HT-29 (cell line): ENCODE measurements at places on chromosomes 2 and 18. TPM values are rescaled to one million over a fixed set of nuclear protein-coding genes. Genes with fewer than 3 reads are reported as not detected.

GRCh38 chr2:165357758-165358157, 111.7 kb upstream of the CSRNP3 start:
- DNase-seq, result no peak

KDM3A gene
- 14.3 and 14.6 TPM in 2 replicates for total RNA-seq

- DNase-seq, result peak; percentile 26
Measured at GRCh38 chr2:200592406-200593075, 6.7 kb downstream of the AOX1 start.

BBS5 gene
- 0.28 and 0.34 TPM in 2 replicates for total RNA-seq

GRCh38 chr2:85199698-85200097, 66.5 kb downstream of the TCF7L1 start:
- DNase-seq, result no peak

DNA sequence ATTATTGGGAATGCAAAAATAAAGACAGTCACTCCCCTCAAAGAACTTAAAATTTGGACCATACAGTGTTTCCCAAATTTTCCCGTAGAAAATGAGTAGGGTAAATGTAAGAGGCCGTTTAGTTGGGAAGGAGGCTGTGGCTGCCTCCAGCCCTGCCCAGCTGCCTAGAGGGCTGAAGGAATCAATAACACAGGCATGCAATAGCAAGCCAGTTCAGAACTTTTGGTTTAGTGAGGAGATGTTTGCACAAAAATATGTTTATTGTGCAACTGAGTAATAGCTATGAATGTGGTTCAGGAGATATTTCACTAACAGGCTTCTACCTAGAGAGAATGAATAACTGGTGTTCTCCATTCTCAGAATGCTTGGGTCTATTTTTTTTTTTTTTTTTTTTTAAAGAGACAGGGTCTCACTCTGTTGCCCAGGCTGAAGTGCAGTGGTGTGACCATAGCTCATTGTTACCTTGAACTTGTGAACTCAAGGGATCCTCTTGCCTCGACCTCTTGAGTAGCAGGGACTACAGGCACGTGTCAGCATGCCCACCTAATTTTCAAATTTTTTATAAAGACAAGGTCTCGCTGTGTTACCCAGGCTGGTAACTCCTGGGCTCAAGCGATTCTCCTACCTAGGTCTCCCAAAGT, 23.6 kb downstream of the UGP2 start:
- DNase-seq, result no peak

CDH7 gene
- 0.18 and 0.31 TPM in 2 replicates for total RNA-seq

NEU2 gene
- not detected in 2 replicates for total RNA-seq

DNA sequence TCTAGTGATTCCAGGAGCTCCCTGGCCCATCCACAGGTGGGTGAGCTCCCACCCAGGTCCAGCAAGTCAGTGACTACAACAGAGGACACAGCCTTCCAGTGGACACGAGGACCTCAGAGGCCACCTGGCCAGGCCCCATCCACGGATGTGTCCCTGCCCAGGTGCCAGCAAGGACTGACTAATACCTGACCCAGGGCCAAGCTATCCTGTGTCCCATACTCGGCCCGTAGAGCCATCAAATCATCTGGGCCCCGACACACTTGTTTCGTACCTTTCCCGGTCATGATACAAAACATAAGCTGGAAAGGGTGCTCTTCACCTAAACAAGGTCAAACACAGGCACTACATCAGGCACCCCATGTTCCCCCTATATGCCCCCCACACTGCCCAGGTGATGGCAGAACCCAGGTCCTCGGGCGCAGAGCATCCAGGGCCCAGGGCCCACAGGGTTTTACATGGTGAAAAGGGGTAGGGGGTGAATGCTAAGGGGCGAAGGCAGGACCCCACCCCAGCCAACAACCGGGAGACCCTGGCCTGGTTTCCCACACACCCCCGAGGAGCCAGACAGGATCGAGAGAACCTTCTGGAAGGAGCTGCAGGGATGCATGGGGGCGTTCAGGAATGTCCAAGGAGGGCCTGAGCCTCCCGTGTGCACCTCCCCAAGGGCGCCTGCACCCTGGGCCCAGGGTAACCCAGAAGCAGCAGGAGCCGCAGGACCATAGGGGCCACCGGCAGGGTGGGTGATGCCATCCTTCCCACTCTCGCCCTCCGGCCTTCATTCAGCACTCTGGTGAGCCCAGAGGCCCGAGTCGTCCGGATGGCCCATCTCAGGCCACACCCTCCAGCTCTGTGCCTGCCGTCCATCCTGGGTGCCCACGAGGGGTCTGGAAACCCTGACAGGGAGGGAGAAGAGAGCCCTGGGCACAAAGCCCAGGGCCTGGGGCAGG, 94.3 kb downstream of the HDAC4 start:
- no peak for DNase-seq

ITSN2 gene
- 20.1 and 28.1 TPM in 2 replicates for total RNA-seq

GRCh38 chr18:48989304-48990303, 38.8 kb upstream of the SMAD7 start:
- no peak for DNase-seq

FIGN gene
- total RNA-seq, result not detected in 2 replicates

DNA sequence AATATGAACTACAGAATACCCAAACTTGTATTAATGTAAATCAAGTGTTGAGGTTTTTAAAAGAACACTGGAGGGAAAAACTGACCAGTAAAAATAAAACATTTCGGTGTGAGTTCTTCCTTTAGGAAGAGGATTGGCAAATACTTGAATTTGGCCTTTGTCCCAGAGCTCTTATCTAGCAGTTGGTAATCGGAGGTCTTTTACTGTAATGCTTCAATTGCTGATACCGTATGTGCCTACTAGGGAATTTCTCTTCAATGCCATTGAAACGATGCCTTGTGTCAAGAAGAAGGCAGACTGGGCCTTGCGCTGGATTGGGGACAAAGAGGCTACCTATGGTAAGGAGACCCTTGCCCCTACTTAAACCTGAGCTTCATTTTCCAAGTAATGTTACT, 4.1 kb downstream of the RRM2 start:
- no peak for DNase-seq

DNA sequence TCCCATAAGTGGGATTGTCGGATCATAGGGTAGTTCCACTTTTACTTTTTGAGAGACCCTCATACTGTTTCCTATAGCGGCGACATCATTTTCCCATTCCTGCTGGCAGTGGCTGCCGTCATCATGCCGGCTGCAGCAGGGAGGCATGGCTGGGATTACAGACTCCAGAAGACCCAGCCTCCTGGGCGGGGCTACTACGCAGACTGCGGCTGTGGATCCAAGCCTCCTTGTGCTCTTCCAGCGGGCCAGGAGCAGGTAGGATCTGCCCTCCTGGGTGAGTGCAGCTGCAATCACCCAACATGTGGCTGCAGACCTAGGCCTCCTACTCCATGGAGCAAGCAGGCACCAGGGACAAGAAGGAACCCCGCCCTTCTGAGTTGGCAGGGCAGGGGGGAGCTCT, 359.2 kb downstream of the GALR1 start:
- DNase-seq, result no peak

GRCh38 chr2:529424-529823, 147.8 kb downstream of the TMEM18 start:
- DNase-seq, result peak; percentile 36

DNA sequence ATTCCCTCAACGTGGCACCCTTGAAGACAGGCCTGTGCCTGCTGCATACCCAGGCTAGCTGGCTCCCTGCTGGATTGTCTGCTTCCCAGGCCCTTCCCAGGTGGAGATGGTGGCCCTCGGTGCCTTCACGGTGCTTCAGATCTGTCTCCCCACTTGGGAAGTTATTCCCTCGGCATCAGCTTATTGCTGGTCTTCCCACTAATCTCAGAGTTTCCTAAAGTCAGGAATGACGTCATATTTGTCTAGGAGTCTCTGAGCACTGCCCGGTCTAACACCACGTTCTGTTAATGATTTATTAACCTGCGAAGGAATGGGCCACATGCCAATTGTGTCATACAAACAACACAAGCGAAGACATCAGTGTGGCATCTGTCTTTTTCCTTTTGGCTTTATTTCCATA, 269.8 kb upstream of the ID2 start:
- peak; percentile 94 for DNase-seq

DNA sequence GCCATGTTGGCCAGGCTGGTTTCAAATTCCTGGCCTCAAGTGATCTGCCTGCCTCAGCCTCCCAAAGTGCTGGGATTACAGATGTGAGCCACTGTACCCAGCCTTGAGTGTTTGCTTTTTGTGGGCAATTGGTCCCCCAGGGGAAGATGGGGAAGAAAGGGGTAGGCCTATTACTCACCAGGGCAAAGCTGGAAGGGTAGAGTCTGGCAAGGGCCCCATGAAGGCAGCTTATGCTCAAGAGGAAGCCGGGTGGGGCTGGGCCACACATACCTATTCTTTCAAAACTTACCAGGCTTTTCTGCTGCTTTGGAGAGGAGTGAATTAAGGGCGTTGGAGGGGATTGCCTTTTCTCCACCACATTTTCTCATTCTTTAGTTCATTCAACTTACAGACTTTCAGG, 24.5 kb upstream of the CD28 start:
- no peak for DNase-seq

TM4SF20 gene
- 0.36 TPM in 1 of 2 replicates, not detected in the other for total RNA-seq
